ENCODE measurements at places on chromosomes 16 and 17.

- no peak for DNase-seq
Measured at GRCh38 chr17:39143552-39144093, 7.8 kb downstream of the PLXDC1 start.

- DNase-seq: no peak
Measured at GRCh38 chr16:69005641-69006355, 99.7 kb upstream of the HAS3 start.

DNA sequence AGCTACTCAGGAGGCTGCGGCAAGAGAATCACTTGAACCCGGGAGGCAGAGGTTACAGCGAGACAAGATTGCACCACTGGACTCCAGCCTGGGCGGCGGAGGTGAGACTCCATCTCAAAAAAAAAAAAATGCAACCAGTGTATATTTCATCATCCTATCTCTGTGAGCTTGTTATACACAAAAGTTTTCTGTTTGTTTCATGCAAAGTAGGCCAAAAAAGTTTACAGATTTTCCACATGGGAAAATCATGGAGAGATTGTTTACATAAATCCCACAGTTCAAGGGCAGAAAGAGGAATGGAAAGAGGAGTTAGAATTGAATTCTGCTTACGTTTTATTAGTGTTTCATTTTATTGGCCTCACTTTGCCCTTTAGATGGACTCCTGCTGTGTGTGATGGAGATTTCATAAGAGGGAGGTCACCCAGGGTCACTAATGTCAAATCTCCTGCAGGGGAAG, 24.7 kb downstream of the NARF start:
- no peak for DNase-seq

DNA sequence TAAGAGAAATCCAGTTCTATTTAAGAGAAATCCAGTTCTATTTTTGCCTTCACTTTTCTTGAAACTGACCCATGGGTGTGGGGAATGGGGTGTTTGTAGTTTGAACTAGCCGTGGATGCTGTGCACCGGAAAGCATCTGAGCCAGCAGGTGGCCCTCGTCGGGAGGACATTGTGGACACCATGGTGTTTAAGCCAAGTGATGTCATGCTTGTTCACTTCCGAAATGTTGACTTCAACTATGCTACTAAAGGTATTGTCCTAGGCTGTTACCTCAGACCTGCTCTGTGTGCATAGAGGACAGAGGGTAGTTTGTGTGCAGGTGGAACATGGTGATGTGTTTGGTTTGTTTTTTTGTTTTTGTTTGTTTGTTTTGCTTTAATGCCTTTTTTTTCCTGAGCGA, 3.3 kb downstream of the ATXN2L start:
- DNase-seq: no peak

GRCh38 chr16:81873843-81874752, 95.0 kb downstream of the PLCG2 start:
- DNase-seq: peak; percentile 1

GRCh38 chr16:754656-755055, 5.9 kb upstream of the MSLN start:
- DNase-seq: no peak

- DNase-seq: no peak
Measured at GRCh38 chr17:6623941-6624340, 16.6 kb downstream of the KIAA0753 start.

- no peak for DNase-seq
Measured at GRCh38 chr16:57131351-57131970, 39.1 kb downstream of the CPNE2 start.

DNA sequence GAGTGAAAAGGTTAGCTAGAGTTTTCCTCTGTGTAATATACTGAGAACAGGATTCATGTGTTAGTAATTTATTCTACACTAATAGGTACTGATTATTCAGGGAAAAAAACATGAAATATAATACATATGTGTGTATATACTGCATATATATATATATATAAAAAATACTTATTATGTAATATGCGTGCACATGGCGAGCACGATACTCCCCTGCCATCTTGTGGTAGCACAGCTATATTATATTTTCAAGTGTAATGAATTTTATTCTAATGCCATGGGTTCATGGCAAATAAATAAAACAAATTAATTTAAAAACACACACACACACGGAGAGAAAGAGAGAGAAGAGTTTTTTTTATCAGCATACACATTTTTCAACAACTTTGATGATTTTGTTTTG, 460.6 kb downstream of the KCNJ2 start:
- DNase-seq: no peak

GRCh38 chr16:20944861-20945574, 44.4 kb downstream of the LYRM1 start:
- DNase-seq: no peak

Data from AG09319 (cell line).